ENCODE measurements at places on chromosomes 1 and 21.

DNA sequence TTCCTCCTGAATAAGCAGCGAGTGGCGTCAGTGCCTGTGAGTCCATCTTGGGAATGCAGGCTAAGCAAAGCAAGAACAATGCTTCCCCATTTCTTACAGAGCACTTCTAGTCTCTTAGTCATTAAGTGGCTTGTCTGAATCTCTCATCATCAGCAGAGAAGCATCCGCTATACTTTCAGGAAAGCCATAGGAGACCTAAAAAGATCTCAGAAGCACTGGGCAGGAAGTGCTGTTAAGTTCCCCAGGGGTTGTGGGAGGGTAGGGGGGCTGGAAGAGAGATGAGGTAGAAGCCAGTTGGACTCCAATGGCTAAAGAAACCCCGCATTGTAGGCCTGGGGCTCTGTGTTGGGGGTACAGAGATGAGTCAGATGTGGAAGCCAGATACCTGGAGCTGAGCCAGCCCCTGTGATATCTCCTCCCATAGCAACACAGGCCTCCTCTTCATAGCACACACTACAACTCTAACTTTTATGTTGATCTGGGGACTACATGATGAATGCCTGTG, 44.9 kb downstream of the SYT6 start:
- DNase-seq = no peak

- no peak for DNase-seq
Measured at GRCh38 chr1:107228704-107229371, 88.0 kb downstream of the NTNG1 start.

- DNase-seq = no peak
Measured at GRCh38 chr21:34181431-34182039, 108.2 kb downstream of the MRPS6 start.

DNA sequence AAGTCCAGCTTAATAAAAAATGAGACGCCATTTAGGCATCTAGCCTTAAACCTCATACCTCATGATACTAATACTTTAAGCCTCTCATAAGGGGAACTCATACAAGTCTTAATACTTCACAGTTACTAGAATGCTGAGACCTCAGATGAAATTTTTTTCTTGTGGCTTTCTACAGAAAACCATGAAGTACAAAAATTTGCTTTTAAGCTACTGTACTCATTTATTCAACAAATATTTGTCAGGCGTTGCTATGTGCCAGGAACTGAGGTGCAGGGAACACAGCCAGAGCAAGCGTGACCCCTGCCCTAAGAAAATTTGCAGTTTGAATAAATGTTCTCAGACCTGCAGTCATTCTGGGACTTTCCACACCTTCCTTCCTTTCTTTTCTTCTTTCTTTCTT, 150.6 kb downstream of the MRPL39 start:
- DNase-seq = no peak

- DNase-seq = no peak
Measured at GRCh38 chr21:17050156-17050555, 462.7 kb upstream of the CXADR start.

DNA sequence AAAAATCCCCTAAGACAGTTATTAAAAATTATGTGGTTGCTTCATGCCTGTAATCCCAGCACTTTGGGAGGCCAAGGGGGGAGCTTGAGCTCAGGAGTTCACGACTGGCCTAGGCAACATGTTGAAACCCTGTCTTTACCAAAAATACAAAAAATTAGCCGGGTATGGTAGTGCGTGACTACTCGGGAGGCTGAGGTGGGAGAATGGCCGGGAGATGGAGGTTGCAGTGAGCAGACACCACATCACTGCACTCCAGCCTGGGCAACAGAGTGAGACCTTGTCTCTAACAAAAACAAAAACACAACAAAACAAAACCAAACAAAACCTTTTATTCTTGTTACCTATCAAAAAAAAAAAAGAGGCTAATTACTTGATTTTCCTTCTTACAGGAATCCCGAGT, 2.1 kb downstream of the ELK4 start:
- DNase-seq = no peak

DNA sequence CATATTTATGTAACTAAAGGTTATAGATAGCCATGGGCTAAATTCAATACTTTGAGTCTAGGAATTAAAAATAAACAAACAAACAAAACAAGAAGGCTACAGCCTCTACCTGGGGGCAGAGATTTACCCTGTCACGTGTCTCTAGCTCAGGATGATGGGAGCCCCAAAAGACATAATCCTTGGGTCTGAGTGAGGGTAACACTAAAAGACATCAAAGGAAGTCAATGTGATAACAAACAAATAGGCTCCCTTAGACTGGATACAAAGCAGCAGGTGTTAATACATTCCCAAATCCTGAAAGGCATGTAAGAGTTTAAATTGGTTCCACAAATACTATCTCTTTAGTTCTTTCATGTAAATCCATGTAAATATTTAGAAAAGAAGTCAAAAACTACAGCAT, 10.7 kb downstream of the MYSM1 start:
- DNase-seq = no peak

DNA sequence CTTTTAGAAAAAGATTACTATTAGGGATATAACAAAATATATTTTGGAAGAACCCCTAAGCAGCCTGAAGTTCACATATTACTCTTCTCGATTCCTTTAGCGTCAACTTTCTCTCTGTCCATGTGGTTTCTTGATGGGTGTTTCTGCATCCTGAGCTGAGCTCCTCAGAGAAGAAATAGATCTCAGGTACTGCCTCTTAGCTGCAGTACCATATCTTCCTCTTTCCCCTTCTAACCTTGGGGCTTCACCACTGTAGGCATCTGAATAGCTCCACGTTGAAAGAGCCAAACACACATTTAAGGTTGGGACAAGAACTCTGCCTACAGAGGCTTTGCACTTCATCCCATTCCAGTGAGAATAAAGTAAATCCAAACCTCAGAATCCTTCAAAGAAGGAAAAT, 59.2 kb downstream of the SAMSN1 start:
- DNase-seq = no peak

GRCh38 chr1:74652711-74653139, 20.9 kb downstream of the ERICH3 start:
- DNase-seq = no peak

DNA sequence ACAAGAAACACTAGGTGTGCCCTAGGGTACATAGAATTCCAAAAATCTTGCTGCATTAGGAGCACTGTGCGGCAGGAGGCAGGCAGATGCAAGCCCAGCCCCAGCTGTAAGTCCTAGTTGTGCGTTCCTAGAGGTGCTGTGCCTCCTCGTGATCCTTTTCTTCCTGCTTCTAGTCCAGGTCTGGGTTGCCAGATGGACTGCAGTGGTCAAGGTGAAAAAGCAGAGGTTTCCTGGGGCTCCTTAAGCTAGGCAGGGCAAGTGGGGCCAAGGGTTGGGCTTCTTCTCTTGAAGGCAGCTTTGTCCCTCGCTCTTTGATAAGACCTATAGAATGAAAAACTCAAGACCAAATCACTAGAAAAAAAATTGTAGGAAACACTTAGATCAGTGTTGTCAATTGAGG, 21.6 kb upstream of the SLC45A3 start:
- DNase-seq = no peak

DNA sequence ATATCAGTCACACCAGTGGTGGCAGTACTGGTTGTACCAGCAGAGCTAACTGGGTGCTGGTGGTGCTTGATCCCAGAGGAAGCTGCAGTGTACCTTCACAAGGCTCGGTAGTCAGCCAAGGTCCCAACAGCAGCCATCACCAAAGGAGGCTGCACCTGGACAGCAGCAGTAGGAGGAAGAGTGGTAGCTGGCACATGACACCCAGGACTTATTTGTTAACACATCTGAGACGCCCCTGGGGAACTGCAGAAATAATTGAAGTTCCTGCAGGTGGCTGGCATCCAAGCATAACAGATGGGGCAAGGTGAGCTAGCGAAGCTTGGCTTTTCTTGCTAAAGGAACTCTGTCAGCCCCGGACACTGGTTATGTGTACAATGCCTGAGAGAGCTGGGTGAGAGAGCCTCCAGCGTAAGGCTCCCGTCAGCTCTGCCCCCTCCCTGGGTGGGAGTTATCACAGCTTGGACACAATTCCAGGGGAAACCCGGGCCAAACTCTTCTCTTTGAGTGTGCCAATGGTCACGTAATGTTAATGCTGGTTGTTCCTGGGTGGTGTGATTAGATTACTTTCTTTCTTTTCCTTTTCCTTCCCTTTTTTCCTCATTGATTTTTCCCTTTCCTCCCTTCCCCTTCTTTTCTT, 29.1 kb upstream of the PARP1 start:
- DNase-seq = no peak

- DNase-seq = no peak
Measured at GRCh38 chr21:14074177-14074576, 136.6 kb downstream of the LIPI start.

DNA sequence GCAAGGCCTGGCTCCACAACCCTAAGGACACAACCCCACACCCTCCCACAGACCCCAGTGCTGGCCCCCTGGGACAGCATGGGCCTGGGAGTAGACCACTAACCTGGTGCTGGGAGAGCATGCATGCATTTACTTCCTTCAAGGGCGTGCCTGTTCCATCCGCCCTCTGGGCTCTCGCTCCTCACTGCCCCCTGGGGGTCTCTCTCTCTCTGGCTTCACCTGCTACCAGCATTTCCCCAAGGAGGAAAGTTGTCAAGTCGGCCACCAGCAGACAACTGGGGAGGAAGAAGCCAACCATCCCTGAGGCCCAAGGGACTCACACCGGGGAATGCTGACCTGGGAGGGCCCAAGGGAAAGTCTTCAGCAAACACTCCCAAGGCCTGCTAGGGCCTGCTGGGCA, 6.5 kb downstream of the LRP8 start:
- no peak for DNase-seq

DNA sequence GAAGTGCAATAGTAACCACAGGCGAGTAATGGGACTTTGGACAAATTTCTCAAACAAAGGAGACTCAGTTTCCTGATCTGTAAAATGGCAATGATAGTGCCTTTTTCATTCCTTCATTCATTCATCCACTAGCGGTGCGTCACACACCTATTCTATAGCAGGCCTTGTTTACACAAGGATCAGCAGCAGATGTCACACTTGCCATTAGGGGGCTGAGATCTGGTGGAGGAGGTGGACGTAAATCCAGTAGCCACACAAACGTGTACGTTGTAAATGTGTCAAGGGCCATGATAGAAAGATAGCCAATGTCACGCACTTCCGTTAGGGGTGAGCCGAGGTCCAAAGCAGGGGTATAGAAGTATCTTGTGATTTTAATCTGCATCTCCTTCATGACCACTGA, 34.2 kb downstream of the SERINC2 start:
- DNase-seq = no peak

- DNase-seq = no peak
Measured at GRCh38 chr1:242871471-242872030, 347.1 kb upstream of the PLD5 start.

DNA sequence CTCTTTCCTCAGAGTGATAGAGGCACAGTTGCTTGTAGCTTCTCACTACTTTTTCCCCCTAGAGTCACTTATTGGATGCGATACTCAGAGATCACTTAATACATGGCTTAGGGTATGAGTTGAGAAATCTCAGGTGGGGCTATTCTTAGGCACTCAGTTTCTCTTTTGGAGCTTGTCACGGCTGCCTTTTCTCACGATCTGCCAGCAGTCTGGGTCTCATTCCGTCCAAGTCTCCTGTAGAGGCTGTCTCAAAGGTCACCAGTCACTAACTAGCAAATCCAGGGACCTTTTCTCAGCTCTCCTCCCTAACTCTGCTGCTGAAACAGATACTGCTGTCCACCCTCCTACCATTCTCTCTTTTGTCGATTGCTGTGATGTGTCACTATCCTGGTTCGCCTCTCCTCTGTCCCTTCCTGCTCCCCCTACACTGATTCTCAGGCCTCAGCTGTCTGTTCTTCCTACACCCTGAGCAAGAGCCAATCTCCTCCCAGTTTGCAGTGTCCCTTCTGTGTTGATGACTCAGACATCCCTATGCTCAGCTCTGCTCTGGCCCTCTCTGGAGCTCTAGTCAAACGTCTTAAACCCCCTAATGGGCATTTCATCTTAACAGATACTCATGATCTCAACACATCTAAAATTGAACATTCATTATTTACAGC, 12.4 kb downstream of the ATP1A2 start:
- DNase-seq = no peak

- DNase-seq = no peak
Measured at GRCh38 chr21:45407629-45408247, 2.8 kb downstream of the COL18A1 start.

DNA sequence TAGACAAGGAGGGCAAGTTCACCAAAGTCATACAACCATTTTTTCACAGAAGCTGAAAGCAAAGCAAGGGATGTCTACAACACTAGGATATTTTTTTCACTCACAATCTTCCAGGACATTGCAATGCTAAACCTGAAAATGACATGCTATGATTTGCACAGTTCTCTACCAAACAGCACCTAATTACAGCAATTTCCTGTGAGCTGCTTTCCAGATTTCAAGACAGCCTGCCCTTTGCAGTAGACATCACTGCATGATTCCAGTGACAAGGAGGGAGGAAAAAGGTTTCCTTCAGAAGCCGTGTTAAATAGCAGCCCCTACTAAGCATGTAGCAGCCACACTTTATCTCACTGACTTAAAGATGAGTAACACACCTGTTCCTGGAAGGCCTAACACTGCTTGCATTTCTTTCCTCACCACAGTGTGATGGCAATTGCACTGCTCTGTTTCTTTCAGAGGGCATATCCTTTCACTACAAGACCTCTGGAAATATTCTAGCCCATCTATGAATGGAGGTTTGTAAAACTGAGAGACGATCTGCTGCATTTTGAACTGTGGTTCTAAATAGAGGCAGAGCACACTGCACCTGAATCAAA, 97.1 kb downstream of the DUSP10 start:
- no peak for DNase-seq

DNA sequence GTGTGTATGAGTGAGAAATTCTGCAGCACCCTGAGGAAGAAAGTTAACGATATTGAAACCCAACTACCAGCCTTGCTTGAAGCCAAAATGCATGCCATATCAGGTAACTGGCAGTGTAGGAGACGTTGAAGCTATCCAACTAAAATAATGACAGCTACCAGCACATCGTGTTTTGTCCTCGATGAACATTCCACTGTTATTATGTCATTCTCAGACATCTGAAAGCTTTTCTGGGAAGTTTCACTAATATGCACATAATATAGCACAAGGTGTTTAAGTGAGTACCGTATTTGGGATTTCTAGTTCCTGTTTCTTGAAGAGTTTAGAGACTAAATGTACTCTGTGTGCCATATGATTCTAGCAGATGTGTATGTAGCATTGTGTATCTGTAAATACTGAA, 173.5 kb downstream of the DISC1 start:
- no peak for DNase-seq

DNA sequence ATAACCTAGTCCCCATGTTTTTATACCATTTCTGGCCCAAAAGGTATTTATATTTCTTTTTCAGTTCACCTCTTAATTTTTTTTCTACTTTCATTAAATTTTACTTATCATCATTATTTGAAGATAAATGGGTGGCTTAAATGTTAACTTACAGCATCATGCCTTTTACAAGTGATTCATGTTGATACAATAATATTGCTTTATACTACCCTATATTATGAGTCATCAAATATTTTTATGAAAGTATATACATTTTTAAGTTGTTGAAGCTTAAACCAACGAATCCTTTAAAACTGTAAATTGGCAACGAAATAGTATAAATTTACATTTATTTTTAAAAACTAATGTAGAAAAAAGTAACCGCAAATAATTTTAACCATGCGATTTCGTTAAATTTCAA, 207.9 kb downstream of the DPYD start:
- no peak for DNase-seq
